ENCODE measurements at places on chromosomes 12 and 14.

- no peak for DNase-seq
Measured at GRCh38 chr12:128026696-128027574, 240.0 kb upstream of the TMEM132C start.

DNA sequence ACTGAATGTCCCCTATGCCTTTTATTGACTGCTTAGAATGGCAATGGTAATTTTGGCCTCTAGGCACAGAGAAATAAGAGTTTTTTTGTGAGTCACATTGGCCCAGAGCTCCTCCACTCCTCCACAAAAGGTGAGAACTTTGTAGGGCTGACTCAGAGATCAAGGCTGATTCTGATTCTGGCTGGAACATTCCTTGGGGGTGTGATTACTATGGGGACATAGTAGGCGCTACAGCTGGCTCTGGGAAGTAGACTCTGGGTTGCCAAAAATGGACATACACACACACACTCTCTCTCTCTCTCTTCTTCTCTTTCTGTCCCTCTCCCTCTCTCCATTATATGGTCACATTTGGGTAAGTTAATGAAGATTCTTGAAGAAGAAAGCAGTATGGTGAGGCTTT, 174.6 kb upstream of the DDHD1 start:
- DNase-seq, result no peak

GRCh38 chr14:104464907-104465306, 114.7 kb upstream of the C14orf180 start:
- peak; percentile 11 for DNase-seq

- no peak for DNase-seq
Measured at GRCh38 chr14:24082411-24083080, 11.2 kb downstream of the CPNE6 start.

DNA sequence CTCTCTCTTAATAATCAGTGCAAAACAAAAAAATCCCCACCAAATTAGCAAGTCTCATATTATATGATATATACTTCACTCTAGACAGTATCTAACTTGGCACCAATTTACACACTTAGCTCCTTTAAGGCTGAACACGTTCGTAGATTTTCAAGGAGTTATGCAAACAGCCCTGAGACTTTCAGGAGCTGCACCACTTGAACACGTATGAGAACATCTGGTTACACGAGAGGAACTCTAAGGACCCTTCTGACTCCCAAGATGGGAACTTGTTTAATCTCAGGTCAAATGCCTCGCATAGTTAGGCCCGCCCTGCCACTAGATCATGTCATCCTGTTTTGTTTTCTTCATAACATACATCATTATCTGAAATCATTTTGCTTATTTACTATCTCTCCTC, 10.0 kb downstream of the SPRING1 start:
- no peak for DNase-seq

GRCh38 chr12:14554281-14555007, 13.2 kb downstream of the PLBD1 start:
- no peak for DNase-seq

- DNase-seq, result no peak
Measured at GRCh38 chr14:36818246-36818645, 156.6 kb downstream of the PAX9 start.

- DNase-seq, result no peak
Measured at GRCh38 chr12:73301530-73301929, 1029.4 kb downstream of the TRHDE start.

Data from H1 (cell line).